ENCODE measurements at places on chromosomes 12 and 14.

DNA sequence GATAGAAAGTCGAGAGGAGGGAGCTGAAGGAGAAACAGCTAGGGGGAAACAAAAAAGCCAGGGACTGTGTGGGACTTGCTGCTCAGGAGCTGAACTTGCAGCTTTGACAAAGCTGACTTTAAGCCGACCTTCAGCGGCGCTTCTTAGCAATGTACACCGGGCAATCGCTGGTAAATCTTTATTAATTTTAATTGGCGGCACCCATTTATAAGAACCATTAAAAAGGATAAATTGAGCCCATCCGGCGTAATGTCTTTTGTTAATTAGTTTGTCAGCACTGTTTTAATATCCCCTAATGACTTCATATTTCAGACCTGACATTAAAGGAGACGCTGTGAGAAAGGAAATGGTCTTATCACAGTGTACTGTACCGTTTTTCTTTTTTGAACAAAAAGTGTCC lies 86.2 kb upstream of the VASH1 start:
- no peak for DNase-seq

- DNase-seq = peak; percentile 97
These were observed 146.8 kb downstream of the CHST11 start for GRCh38 chr12:104603545-104603973.

DNA sequence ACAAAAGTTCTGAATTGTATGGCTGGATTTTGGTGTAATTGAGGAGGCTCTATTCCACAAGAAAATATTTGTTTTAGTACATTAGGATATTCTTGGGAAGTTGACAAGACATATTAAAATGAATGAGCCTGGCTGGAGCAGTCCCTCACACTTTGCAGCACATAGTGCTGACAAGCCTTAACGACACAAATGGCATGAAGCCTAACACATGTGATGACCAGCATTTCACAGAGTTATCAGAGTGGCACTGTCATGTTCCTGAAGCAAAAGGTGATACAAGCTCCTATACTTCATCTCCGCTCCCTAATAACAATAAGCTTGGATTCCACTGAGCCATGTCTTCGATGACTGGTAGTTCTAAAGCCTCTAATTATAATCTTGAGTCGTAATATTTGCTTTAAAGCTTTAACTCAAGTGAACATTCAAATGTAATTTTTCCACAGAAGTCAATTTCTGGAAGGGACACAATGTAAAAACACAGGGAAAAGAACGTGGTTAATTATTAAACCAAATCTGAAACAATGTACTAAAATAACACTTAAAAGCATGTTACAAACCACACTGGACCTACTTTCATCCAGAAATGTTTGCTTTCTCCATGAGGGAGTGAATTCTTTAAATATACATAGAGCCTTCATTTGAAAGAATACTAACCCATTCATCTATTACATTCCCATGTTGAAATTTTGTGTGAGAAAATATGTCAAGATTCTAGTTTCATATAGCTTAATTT lies 49.6 kb downstream of the GRIP1 start:
- DNase-seq = no peak

- no peak for DNase-seq
These were observed 288.0 kb upstream of the NPAS3 start for GRCh38 chr14:32650665-32651064.

- DNase-seq = no peak
These were observed 134.1 kb upstream of the KRAS start for GRCh38 chr12:25384893-25385248.

- DNase-seq = no peak
These were observed 6.8 kb upstream of the SYNE3 start for GRCh38 chr14:95523051-95523814.

- peak; percentile 66 for DNase-seq
These were observed 728 bp upstream of the STON2 start for GRCh38 chr14:81400852-81401251.

Measured in NCI-H226 (cell line).